ENCODE measurements at places on chromosomes 16 and 17.

GRCh38 chr16:21617607-21618006 lies 18.2 kb downstream of the METTL9 start:
- no peak for DNase-seq

DNA sequence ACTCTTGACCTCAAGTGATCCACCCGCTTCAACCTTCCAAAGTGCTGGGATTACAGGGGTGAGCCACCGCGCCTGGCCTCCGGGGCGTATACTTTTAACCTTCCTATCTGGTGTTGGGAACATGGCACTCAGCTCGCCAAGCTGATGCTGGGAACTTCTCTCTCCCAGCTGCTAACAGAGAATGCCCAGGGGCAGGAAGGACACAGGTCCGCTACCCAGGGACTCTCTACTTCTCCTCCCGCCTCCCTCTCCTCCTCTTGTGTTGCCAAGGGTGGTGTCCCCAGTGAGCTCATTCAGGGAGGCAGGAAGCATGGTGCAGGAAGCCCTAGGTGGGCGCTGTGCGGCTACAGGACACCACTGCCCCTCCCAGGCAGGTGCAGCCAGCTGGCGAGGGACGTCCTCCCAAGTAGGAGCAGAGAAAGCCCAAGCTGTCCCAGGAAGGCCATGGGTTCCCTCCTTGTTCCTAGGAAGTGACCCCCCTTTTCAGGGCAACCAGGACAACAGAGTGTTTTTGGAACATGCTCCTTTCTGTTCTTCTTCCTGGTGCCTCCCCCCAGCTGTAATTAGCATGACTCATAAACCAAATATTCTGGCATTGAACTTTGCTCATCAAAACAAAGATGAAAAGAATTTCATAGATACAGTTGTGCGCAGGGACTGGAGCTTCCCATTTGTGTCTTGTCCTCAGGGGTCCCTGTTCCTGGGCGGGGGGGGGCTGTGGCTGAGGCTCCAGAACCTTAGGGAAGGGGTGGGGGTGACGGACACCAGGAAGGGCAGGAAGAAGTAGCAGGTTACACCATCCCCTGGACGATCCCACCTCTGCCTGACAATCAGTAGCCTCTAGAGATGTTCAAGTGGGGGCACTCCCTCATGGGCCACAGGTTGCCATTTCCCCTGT lies 2.7 kb downstream of the C1QTNF1 start:
- DNase-seq, result no peak

DNA sequence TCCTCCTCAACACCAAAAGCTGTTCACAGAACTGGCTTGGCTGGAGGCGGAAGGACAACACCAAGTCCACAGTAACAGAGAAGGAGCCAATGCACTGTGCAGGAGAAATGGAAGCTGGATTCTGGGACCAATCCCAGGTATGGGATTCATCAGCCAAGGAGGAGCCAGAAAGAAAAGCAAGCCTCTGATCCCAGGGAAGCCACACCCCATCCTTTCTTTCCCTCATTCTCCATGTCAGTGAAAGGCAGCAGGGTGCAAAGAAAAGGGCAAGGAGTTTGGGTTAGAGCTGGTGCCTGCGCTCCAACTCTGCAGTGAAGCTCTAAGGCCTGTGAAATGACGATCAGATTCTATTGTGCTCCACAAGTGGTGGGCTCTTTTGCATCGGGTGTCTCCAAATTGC lies 11.0 kb downstream of the DCAKD start:
- no peak for DNase-seq

GRCh38 chr17:50423553-50424159 lies 2.4 kb upstream of the ACSF2 start:
- DNase-seq, result no peak

DNA sequence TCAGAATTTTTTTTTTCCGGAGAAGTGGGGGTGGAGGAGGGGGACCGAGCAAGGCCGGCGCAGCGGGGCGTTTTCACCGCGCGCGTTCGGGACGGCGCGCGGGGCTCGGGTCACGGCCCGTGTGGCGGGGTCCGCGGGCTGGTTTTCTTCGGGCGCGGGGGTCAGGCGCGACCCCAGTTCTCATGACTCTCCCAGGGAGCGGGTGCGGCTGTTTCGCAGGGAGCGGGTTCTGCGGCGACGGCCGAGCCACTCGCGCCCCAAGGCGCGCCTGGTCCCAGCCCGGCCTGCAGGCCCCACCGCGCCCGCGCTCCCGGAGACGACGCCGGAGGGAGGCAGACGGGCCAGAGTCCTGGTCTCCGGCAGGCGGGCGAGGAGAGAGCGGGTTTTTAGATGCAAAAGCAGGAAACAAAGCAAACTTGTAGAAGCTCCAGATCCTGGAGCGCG lies 1.0 kb downstream of the BAHCC1 start:
- no peak for DNase-seq

DNA sequence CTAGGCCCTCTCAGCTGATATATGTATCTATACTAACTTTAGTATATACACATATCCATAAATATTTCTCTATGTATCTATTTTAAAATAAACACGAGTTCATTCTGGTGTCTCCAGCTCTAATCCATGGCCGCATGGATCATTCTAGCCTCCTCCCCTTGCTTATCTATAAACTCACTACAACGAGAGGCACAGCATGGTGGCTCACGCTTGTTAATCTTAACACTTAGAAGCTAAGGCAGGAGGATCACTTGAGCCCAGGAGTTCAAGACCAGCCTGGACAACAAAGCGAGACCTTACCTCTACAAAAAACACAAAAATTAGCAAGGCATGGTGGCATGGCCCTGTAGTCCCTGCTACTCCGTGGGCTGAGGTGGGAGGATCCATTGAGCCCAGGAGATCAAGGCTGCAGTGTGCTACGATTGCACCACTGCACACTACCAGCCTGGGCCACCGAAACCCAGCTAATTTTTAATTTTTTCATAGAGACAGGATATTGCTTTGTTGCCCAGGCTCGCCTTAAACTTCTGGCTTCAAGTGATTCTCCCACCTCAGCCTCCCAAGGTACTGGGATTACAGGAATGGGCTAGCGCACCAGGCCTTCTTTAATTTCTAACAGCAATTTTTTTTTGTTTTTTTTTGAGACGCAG lies 3.9 kb upstream of the ZNF207 start:
- DNase-seq, result no peak

GRCh38 chr16:81539009-81539758 lies 94.6 kb downstream of the CMIP start:
- DNase-seq, result no peak

DNA sequence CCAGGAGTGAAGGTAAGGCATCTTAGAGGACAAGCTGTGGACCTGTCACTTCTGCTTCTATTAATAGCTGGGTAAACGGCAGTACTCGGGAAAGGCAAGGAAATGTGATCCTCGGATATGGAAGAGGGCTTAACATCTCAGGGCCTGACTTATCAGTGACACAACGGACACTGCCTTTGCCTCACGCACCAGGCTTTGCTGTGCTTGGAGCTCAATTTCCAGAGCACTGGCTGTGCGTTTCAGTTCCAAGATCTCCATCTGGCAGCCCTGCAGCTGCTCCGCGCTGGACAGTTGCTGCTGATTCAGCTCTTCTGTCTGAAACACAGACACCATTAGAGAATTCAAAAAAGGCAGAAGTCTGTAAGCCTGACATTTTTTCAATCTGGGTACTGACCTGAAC lies 3.5 kb downstream of the KRT40 start:
- DNase-seq, result no peak

- peak; percentile 39 for DNase-seq
Observed at GRCh38 chr16:88809676-88810165, 2.0 kb downstream of the APRT start.

GRCh38 chr17:4448197-4448980 lies 14.6 kb downstream of the SPNS3 start:
- DNase-seq, result no peak

DNA sequence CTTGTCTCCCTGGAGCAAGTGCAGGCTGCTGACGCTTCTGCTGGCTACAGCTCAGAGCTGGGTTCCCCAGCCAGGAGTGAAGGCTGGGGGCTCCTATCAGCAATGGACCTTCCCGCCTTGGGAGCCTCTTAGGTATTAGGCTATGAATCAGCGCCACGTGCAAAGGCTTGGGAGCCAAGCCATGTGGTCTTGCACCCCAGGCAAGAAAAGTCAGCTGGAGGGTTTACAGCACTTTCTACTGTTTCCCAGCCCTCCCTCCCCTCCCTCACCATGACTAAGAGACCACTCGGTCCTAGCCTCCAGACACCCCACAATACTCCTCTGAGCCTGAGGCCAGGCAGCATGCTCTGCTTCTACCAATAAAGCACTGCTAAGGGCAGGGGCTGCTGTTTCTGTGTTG lies 12.3 kb downstream of the EPX start:
- DNase-seq, result no peak

- no peak for DNase-seq
Observed at GRCh38 chr17:64156670-64157069, 26.7 kb upstream of the ERN1 start.

GRCh38 chr16:69942627-69943170 lies 8.4 kb upstream of the CLEC18A start:
- DNase-seq, result no peak

GRCh38 chr17:83170571-83171260 lies 91.3 kb downstream of the METRNL start:
- DNase-seq, result no peak

DNA sequence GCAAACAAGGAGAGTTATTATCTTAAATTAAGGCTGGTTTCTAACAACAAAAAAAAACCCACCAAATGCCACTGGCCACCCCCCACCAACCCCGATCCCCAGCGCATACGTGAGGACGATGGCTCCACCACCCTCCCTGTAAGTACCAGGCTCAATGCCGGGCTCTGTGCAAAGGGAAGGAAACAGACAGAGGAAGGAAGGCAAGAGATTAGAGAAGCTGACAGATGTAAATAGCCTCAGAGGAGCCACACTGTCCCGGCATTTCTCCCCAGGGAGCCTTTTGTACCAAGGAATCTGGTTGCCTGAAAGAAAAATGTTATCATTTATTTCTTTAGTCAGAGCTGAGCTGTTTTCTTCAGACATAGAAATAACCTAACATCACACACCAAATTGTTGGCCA lies 13.1 kb downstream of the SOST start:
- DNase-seq, result no peak

GRCh38 chr17:4262703-4263102 lies 1.1 kb downstream of the ANKFY1 start:
- DNase-seq, result no peak

- peak; percentile 16 for DNase-seq
Observed at GRCh38 chr17:42843358-42843934, 934 bp upstream of the AOC2 start.

GRCh38 chr17:8742274-8742673 lies 2.4 kb downstream of the CCDC42 start:
- no peak for DNase-seq

- DNase-seq, result no peak
Observed at GRCh38 chr16:73057291-73058210, 9.6 kb upstream of the ZFHX3 start.

DNA sequence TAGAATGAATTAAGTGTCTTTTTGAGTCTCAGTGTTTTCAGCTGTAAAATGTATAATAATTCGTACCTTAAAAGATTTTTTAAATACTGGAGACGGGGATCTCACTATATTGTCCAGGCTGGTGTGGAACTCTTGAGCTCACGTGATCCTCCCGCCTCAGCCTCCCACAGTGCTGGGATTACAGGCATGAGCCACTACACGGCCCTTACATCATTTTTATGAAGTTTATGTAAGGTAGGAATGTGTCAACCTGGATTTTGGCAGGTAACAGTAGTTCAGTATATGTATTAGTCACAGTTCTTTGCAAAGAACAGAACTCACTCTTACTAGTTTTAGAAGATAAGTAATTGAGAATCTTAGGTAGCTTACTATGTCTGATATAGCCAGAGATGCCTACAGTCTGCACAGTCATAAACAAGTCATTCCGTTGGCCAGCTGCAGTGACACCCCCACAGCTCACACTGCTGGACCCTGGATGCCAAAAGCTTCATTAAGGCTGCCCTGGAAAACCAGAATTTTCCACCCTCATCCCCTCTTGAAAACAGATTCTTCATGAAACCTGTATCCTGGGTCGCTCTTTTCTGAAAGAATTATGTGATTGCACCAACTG lies 583 bp upstream of the COX6A2 start:
- no peak for DNase-seq

GRCh38 chr16:10738231-10739077 lies 5.2 kb upstream of the NUBP1 start:
- peak; percentile 85 for DNase-seq

DNA sequence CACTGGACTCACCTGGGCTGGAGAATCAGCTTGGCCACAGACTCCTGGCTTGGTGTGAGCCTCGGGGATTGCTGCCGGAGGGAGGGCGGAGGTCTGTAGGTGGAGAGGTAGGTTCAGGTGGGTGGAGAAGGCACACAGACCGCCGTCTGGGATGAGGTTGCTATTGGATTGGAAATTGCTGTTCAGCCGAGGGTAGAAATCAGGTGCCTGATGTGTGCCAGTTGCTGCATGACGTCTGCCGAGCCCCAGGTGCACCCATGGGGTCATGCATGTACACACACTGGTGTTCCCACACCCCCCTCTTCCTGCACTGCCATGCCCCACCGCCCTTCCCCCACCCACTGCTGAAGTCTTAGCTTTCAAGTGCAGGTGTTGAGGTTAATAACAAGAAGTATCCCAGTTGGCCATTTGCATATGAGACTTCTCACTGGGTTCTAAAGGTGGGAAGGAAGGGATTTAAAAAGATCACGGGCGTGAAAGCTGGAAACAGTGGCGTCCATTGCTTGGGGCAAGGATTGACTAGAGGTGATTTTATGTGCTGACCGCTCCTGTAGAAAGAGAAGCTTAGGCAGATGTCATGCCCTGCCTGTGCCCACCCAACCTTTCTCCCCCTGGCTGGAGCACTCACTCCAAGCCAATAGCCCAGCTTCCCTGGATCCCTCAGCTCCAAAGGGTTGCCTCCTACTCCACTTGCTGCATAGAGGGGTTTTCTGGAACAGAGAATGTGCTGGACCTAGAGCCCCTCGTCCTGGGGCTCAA lies 193.6 kb downstream of the CCDC182 start:
- no peak for DNase-seq

DNA sequence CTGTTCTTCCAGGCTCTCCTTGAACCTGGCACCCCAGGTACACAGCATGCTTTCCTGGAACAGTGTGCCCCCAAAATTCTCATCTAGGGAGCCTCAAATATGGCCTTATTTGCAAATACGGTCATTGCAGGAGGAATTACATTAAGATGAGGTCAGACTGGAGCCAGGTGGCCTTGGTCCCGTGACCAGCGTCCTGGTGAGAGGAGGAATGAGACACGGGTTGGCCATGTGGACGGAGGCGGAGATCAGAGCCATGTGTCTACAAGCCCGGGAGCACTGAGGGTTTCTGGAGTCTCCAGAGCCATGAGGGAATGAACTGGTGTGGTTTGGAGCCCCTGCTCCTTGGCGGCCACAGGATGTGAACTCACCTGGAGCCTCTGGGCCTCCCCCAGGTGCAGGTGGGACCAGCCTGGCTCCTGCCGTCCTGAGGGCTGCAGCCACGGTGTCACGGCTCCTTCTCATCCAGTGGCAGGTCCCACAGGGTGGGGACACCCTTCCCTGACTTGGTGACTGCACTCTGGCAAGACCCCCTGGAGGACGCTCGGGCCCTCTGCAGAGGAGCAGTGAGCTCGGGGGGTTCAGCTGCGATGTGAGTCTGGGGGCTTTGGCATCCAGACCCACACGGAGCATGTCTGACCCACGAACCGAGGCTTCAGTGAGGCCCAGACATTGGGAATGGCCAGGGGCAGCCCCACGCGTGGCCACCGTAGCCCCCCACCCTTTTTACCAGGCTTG lies 21.8 kb upstream of the GNG13 start:
- no peak for DNase-seq

- DNase-seq, result no peak
Observed at GRCh38 chr17:33981711-33982601, 273.1 kb upstream of the CCL2 start.

- no peak for DNase-seq
Observed at GRCh38 chr17:69552986-69553667, 138.6 kb downstream of the MAP2K6 start.

All from activated CD4-positive, alpha-beta T cell treated with anti-CD3 and anti-CD28 coated beads, Interleukin-2, Interleukin-6, amounts not matched to agents 100 ng/mL and 50 ng/mL, durations not matched to agents 16 hours and 8 hours (primary cell).